ENCODE measurements at places on chromosomes 13 and 19.

DNA sequence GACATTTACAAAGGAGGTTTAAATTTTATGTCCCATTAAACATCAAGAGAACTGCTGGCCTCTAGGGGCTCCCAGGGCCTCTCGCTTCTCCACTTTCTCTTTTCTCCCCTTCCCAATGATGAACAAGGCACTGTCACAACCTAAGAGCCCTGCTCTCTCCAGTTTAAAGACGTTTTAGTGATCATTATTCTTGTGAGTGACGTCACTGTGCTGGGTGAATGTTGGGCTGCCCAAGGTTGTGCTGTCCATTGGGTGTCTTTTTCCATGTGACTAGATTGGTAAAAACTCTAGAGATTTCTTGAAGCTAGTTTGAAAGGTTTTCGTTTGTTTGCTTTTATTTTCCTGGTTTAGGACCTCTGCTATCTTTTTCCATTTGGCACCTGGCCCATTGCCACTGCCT lies 602.6 kb downstream of the PCDH9 start:
- DNase-seq = no peak

DNA sequence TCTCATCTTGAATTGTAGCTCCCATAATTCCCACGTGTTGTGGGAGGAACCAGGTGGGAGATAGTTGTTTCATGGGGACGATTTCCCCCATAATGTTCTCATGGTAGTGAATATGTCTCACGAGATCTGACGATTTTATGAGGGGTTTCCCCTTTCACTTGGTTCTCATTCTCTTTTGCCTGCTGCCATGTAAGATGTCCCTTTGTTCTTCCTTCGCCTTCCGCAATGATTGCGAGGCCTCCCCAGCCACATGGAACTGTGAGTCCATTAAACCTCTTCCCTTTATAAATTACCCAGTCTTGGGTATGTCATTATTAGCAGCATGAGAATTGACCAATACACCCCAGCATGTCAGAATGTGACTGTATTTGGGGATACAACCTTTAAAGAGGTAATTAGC lies 3.9 kb upstream of the FPR1 start:
- DNase-seq = no peak

DNA sequence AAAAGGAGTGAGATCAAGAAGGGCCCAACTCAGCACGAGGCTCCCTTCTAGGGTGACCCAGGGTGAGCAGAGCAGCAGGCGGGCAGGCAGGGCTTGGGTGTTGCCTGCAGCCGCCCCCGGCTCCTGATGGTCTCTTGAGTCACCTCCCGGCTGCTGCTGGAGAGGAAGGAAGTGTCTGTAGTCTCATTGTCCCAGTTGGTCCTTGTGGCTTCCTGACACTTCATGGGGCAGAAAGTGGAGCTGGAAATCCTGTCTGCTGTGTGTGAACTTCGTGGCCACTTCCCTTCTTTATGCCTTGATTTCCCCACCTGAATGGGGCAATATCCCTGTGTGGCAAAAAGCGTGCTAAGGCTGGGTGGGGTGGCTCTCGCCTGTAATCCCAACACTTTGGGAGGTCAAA lies 2.5 kb downstream of the MAP1S start:
- DNase-seq = no peak

- no peak for DNase-seq
Observed at GRCh38 chr13:47796816-47797215, 204.3 kb downstream of the SUCLA2 start.

DNA sequence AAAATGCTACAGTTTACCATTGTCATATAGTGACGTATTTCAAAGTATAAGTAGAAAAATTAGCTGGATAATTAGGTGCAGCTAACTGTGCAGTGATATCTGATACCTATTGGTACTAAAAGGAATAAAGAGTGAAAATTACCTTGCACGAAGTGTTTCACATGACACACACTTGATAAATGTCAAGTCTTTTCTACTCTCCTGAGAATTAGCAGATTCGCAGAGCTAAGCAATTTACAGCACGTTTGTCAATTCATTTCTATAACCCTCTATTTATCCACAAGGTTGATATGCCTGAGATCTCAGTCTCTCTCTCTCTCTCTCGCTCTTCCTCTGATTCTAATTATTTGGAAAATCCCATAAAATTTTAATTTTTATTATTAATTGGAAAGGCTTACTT lies 1109.0 kb downstream of the EFNB2 start:
- DNase-seq = no peak

GRCh38 chr19:13051557-13052165 lies 51.0 kb downstream of the LYL1 start:
- no peak for DNase-seq

DNA sequence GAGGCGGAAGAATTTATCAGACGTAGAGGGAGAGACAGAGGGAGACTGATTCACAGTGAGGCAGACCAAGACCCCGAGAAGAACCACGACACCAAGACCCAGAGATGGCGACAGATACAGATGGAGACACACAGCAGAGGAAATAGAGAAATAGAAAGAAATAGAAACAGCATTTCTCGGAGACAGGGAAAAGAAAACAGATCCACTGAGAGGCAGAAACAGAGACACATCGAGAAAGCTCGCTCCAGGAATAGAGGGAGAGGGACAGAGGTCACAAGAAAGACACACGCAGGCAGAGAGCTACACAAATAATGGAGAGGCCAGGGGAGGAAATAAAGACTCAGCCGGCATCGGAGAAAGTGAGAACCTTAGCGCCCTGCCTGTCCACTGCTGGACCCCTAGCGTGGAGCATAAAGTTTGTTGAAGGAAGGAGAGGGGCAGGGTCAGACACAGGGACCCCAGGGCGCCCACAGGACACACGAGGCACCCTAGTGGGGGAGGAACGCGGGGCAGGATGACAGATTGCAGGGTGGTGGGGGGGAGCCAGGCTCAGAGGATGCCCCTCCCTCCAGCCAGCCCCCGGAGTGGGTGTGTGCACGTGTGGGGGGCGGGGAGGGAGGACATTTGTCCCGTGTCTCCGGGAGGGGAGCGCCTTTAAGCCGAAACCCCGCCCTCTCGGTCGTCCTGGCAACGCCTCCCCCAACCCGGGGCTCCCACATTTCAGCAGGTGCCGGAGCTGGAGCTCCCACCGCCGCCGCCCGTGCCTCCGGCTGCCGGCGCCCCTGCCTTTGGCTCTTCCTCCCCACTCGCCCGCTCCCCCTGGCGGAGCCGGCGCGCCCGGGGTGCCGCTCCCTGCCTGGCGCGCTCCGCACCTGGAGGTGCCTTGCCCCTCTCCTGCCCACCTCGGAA lies at the start of gene PRKCG:
TSS of gene PRKCG (plus strand) at position 716 of the 909 bp plus-strand sequence. CDS start 298 bp downstream, outside the sequence.
- DNase-seq = no peak

DNA sequence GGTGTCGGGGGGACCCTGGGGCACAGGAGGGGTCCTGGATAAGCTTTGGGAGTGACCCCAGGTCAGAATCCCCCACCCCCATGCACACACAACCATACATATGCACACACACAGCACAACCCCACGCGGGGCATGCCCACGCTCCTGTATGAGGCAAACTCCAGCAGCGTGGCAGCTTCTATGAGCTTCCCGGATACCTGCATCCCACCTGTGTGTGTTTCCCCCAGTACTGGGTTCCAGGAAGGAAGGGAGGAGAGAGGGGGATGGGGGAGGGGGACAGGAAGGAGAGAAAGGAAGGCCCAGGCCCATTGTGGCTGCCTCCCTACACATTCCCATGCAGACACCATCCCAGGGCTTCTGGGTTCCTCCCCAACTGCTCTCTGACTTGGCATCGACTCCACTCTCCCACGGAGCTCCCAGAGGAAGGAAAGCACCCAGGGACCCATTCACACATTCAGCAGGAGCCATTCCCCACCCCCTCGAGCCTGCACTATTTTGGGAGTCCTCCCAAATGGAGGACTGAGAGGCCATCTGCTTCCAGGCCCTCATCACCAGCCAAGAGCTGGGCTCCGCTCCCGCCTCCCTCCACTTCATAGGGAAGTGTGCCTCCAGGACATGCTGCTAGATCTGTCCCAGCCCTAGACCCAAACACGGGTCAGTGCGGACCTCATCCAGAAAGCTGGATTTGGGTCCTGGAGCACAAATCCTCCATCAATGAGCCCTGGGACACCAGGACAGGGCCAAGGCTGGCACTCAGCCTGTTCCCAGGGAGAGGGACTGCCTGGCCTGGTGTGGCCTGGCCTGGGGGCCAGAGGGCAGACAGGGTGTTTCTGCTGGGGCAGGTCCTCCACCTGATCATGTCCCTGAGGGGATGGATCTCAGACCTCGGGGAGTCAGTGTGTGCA lies 13.2 kb downstream of the PRR36 start:
- no peak for DNase-seq
